Retina (tissue), 1 donor: ENCODE measurements at places on chromosomes 12 and 14.
A peak's percentile ranks its signal among the peaks of the same experiment; 100 is the strongest.

DNA sequence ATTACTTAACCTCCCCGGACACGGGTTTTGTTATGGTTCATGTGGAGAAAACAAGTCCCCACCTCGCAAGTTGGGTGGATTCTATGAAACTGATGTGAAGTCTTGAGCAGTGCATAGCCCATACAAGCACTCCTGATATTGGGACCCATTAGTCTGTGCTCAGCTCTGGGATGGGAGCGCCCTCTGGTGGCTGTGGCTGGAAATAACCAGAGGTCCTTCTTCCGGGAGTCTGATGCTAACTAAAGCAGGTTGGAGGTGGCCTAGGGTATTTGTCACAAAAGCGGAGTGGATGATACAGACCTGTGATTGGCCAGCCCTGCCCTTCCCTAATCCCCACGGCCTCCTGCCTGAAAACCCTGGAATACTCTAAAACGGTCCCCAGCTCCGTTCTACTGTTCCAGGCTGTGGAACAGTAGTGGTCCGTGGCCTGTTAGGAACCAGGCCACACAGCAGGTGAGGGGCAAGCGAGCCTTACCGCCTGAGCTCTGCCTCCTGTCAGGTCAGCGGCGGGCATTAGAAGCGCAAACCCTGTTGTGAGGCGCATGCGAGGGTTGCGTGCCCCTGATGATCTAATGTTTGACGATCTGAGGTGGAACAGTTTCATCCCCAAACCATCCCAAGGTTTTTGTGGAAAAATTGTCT, 6.4 kb downstream of the SLC48A1 start:
- DNase-seq = peak; percentile 88

DNA sequence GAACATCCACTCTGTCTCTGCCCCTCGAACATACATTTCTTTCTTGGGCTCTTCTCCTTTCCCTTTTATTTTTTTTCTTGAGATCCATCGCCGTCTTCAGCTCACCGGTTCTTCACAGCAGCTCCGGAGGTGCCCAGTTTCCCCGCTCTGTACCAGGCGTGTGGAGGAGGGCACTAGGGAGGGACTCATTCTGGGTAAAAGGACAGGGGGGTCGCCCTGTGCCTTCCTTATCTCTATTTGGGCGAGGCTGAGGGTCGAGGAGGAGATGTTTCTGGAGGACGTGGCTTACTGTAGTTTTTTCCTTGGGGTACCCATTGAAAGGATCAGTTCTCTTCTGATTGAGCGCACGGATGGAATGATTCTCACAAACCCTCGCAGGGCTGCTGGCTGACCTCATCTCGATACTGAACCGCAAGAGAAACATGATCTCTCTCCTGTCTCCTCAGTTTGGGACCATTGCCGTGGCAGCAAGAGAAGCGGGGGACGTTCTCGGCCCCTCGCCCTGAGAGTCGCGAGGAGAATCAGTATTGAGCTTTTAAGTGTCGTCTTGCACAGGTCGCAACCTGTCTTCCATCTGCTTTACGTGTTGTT, 386 bp downstream of the LIN52 start:
- no peak for DNase-seq

GRCh38 chr14:104094709-104095425, 9.4 kb downstream of the ASPG start:
- peak; percentile 94 for DNase-seq

DNA sequence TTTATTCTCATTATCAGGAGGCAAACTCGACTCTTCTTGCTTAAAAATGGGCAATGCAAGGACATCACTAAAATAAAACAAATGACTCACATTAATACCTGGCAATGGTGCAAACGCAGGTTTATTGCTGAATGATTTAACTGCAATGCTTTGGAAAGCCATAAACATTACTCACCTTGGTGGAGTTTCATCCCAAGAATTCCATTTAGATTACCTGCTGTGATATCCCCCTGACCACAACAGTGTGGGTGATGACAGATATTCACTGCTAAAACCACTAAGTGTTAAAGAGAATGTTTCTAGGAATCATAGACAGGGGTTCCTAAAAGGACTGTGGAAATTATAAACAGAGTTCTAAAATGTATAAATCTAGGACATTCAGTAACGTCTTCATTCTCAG, 35.3 kb upstream of the CSRNP2 start:
- DNase-seq = no peak

DNA sequence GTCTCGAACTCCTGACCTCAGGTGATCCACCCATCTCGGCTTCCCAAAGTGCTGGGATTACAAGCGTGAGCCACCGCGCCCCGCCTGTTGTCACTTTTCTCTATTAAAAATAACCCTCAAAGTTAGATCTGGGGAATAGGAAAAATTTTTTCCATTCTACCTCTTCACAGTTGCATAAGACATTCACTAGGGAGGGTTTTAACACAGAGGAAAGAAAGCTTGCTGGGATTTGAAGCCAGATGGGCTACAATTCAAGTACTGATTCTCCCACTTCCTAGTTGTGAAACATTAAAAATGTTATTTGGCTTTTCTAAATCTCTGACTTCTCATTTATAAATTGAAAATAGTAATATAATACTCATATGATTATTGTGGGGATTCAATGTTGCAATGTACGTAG, 23.3 kb upstream of the SLC15A5 start:
- DNase-seq = no peak

DNA sequence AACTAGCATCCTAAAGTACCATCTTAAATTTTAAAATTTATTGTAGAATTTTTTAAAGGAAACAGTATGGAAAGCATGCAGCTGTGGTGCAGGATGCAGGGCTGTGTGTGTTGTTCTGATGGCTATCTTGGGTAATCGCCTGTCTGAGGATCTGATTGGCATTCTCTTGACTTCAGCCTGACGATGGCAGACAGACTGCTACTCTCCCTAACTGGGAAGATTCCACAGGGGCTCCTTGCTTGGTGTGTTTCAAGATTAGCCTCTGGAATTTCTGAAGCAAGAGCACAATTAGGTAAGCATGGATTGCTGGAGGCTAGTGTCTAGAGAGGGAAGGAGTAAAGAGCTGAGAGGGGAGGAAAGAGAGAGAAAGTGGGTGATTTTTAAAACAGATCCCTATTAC, 696.8 kb upstream of the LRFN5 start:
- DNase-seq = peak; percentile 6

- no peak for DNase-seq
Measured at GRCh38 chr12:2098852-2099251, 46.1 kb downstream of the CACNA1C start.

DNA sequence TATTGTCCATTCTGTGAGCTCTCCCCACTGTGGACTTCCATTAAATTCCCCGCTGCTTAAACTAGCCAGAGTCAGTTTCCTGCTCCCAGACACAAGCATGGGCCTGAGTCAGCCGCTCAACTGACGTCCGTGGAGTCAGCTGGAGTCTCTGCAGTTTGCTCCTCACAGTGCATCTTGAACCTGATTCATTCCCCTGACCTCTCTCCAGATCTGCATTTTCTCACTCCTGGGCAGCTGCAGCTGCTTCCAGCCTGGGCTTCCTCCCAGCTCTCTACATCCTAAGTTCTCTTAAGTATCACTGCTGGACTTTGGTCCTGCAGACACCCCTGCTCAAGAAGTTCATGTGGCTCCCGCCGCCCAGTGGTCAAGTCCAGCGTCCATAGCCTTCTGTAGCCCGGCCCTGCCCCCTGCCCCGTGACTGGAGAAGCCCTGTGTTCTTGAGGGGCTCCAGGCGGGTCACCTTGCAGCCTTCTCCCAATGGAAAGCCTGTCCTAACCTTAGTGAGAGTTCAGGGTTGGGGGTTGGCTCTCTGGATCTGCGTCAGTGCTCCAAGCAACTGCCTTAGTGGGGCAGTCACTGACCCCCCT, 20.0 kb downstream of the NFKBIA start:
- no peak for DNase-seq

- peak; percentile 57 for DNase-seq
Measured at GRCh38 chr14:104341532-104342434, 203.4 kb downstream of the KIF26A start.

DNA sequence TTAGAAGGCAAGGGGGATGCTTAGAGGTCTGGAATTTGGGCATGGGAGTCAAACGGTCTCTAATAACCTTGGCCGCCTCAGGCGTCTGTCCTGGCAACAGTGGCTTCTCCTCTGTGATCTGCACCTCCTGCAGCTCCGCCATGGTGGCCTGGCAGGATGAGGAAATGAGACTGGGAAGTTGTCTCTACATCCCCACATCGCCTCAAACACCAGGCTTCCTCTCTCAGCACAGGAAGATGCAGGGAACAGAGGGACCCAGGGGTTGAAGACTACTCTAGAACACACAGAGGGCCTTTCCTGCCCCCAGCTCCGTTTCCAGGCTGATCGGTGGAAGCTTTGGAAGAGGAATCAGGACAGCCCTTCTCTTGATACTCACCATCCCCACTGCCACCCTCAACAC, 1.7 kb downstream of the NDRG2 start:
- DNase-seq = no peak

- peak; percentile 82 for DNase-seq
Measured at GRCh38 chr12:48795550-48796455, 6.9 kb upstream of the ADCY6 start.

DNA sequence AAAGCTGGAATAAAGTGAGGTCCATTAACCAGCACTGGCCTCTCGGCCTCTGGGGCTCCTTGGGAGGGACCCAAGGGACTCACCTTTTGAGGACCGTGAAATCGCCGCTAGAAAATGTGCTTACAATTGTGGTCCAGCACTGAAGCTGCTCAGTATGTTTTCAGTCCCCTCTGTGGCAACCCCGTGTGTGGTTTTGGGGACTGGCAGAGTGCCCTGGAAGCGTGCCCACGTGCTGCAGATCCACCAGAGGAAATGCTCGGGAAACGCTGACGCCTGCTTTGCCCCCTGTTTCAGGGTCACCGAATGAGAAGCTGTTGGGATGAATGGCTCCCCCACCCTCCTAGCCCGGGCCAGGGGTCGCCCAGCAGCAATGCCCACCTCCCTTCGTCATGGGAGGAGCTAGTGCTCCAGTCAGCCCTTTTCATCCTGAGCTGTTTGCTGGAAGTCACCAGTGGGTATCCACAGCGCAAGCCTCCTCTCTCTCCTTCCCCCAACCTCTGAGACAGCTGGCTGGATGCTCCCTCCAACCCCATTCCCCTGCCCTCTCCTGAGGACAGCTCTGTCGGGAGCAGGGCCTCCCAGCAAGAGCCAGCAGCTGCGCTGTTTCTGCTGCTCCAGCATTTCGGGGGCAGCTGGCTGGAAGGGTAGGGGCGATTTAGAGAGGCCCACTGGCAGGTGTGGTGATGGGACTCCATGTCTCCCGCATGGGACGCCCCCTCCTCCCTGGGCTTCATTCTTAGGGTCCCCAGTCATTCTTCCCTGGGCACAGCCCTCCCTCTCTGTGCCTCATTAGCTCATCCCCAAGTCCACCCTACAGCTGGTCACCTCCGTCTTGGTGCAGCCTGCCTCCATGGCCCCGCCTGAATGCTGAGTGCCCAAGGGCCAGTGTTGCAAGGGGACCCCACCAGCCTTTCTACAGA, 33.2 kb upstream of the PPP1R13B start:
- DNase-seq = peak; percentile 69
